Activated CD4-positive, alpha-beta T cell treated with anti-CD3 and anti-CD28 coated beads, Interleukin-2, amount 10 ng/mL, durations not matched to agents 24 days and 14 days (primary cell): ENCODE measurements at places on chromosomes 2 and 18. TPM values are rescaled to one million over a fixed set of nuclear protein-coding genes. Genes with fewer than 3 reads are reported as not detected.

The MPP4 gene
- not detected in 2 replicates for total RNA-seq

The SMAD4 gene
- 76.5 and 90.8 TPM in 2 replicates for total RNA-seq

The DQX1 gene
- 0.59 and 0.68 TPM in 2 replicates for total RNA-seq

The LONRF2 gene
- 0.23 and 0.28 TPM in 2 replicates for total RNA-seq

The IL1RN gene
- total RNA-seq, result 3.0 and 3.3 TPM in 2 replicates

The ITPRID2 gene
- total RNA-seq, result 50.9 and 55.0 TPM in 2 replicates
